ENCODE measurements at places on chromosomes 4 and X. TPM values are rescaled to one million over a fixed set of nuclear protein-coding genes. Genes with fewer than 3 reads are reported as not detected.
A peak's percentile ranks its signal among the peaks of the same experiment; 100 is the strongest.

DNA sequence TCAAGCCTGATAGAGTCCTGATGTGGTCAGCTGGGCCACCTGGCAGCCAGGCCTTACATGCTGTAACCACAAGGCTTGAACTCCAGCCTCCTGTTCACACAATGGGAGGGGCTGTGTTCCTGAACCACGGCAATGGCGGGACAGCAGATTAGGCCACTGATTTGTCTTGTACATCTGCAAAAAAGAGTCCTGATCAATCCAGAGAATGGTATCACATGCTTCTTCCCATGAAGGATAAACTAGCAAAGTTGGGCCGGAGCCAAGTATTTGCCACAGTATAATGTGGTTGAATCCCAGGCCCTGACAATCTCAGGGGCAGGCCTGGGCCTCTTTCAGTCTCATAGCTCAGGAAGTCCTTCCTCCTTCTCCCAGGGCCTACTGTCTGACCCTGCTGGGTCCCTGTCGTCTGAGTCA is 2182.5 kb upstream of the AGA start:
- DNase-seq: peak; percentile 27

- DNase-seq: no peak
Measured at GRCh38 chrX:133985967-133986683, 731 bp upstream of the GPC3 start.

DNA sequence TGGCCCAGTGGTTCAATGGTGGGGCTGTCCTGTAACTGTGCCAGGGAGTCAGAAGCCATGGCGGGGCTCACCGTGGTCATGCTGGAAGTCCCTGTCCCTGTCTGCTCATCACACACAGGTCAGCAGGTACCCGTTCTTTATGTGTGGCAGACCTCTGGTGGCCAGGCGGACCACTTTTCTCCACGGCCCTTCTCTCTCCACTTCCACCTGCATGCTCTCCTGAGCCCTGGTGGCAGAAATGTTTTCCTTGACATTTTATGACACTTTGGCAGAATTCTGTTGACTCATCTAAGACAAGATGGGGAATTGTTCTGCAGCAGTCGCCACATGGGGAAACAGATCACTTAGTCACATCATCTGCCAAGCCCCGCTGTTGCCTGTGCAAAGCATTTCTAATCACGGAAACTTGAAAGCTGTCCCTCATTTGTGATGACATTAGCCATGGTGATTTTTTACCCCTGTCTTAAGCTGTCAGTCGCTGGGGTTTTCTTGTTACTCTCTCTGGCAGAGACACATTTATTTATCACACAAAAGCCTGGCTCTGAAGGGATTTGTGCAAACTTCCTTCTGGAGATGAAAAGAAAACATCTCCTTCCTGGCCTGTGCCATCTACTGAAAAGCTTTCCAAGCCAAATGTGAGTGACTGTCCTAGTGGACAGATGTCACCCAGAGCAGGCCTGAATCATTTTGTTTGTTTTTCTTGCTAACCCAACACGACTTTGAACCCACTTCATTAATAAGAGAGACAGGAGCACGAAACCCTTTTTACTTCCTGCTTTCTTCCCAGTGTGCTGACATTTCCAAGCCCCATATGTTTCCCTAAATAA is 38.8 kb upstream of the STIM2 start:
- DNase-seq: no peak

GRCh38 chr4:112327965-112328733 is 31.0 kb downstream of the ALPK1 start:
- peak; percentile 63 for DNase-seq

DNA sequence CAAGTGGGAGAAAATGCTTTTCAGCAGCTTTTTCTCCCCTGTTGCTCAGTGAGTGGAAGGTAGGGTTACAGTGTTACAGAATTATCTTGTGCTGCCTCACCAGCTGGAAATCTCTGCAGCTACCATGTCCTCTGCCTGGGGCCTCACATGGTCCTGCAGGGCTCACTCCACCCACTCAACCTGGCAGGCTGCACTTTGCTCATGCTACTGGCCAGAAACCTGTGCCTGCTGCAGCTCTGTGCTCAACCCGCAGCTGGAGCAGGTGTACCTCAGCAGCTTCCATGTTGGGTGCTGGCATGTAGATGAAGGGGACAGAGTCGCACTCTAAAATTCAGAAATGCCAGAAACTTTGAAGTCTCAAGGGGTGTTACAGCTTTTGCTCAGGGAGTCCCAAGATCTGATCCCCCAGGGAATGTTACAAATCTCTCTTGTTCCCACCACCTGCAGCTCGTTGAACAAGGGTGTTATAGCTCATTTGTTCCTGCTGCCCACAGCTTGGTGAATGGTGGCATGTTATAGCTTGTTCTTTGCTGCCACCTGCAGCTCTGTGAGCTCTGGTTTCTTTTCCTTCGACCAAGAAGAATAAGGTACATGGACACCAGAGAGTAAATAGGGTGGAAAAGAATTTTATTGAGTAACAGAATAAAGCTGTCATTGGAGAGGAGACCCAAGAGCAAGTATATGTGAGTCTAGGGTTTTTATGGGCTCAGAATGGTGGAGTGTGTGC is 845.8 kb downstream of the TECRL start:
- peak; percentile 0 for DNase-seq

- no peak for DNase-seq
Measured at GRCh38 chr4:127967141-127967775, 2.1 kb downstream of the ABHD18 start.

- DNase-seq: no peak
Measured at GRCh38 chr4:83862471-83862870, 326.6 kb downstream of the GPAT3 start.

DNA sequence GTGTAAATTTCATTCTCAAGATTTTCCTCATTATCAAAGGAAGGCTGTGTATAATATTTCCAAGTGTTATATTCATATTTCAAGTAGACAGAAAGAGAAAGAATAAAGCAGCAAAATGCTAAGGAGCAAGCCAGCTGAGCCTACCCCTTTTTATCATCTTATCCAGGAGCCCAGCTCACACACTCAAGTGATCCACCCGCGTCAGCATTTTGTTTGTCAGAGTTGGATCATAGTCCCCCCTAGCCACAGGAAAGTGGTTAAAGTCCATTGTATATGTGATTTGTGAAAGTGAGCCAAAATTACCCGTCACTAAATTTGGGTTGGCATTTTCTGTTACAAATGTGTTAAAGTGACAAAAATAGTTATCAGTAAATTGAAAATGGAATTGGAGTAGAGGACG is 289.3 kb upstream of the CTSO start:
- no peak for DNase-seq

GRCh38 chr4:40482985-40483647 is 146.5 kb downstream of the RBM47 start:
- DNase-seq: no peak

- DNase-seq: no peak
Measured at GRCh38 chr4:86818841-86819240, 30.3 kb downstream of the SLC10A6 start.

DNA sequence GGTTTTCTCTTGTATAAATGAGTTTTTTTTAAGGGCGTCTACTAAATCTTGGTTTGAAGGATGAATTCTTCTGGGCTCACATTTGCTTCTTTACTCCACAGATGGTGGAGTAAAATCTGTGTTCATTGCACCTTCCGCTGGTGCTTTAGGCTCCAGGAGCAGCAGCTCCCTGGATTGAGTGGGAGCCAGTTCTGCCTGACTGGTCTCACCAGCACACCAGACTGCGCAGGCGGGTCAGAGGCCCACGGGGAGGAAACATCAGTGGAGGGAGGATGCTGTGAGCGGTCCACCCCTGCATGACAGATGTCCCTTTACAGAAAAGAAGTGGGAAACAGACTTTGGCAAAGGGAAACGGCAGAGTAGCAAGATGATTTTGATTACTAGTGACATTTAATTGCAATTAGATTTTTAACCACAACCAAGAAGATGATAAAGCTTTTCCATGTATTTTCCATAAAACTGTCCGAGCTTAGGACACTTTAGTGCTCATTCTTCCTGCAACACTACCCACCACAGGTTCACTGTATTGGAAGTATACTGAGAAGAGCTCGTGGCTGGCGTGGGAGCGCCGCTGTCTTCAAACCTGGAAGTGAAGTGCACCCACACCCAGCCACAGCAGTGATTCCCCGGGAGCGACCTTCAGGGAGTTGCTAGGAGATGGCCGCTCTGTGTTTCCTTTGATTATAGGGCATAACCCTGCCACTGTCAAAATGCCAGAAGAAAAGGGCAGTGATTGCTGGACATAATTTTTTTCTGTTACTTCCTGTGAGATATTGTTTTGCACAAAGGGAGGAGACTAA is 95.2 kb downstream of the SORBS2 start:
- no peak for DNase-seq

DNA sequence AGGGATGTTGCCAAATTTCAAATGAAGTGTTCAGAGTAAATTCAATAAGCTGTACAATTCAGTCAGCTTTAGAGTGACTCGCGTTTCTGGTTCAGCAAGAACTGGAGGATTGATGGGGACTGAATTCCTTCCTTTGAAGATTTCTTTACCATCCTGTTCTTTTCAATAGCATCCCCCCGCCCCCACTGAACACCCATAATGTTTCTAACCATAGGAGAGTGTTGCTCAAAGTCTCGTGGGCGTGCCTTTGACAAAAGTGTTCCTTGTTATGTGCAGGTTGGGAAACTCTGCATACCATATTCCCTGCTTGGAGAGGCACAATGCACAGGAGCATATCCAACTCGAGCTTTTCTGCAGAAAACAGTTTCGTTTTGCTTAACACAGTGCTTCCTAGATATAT is 323.5 kb upstream of the CASK start:
- peak; percentile 15 for DNase-seq

MND1 gene
- total RNA-seq: 1.3 TPM

MXRA5 gene
- 0.26 TPM for total RNA-seq

CENPVL1 gene
- total RNA-seq: not detected

CCNB3 gene
- under 0.01 TPM for total RNA-seq
